ENCODE measurements at places on chromosomes 12 and 14.

- DNase-seq: no peak
These were observed 16.0 kb downstream of the PDE1B start for GRCh38 chr12:54565310-54565985.

GRCh38 chr14:75454963-75455546 lies 27.2 kb downstream of the JDP2 start:
- DNase-seq: no peak

DNA sequence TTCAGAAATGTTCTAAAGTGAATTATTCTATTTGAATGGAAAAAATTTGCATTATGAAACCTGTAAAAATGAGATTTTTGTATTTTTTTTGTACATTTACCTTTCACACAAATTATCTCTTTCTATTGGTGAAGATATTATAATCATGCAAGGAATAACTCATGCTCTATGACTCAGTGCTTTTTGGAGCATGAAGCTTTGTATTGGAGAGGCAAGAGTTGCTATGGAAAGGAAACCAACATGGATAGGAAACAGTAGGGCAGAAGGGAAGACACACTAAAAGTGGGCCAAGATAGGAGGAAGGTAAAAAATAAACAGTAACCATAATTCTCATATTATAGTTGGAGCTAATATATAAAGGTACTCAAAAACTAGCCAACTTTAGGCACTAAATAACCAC lies 79.0 kb downstream of the PLCZ1 start:
- DNase-seq: no peak

DNA sequence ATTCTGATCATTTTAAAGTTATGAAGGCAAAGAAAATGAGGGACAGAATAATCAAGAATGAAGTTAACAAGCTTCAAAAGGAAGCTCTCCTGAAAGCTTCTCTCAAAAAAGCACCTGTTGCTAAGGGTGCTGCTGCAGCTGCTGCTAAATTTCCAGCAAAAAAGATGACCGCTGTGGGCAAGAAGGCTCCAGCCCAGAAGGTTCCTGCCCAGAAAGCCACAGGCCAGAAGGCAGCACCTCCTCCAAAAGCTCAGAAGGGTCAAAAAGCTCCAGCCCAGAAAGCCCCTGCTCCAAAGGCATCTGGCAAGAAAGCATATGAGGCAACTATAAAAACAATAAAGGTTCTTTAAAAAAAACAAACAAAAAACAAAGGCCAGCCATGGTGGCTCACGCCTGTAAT lies 52.7 kb upstream of the NR2C1 start:
- DNase-seq: peak; percentile 8

- DNase-seq: no peak
These were observed 245.0 kb downstream of the RGS6 start for GRCh38 chr14:72177251-72177650.

GRCh38 chr12:94046626-94047410 lies 101.6 kb upstream of the PLXNC1 start:
- DNase-seq: no peak

DNA sequence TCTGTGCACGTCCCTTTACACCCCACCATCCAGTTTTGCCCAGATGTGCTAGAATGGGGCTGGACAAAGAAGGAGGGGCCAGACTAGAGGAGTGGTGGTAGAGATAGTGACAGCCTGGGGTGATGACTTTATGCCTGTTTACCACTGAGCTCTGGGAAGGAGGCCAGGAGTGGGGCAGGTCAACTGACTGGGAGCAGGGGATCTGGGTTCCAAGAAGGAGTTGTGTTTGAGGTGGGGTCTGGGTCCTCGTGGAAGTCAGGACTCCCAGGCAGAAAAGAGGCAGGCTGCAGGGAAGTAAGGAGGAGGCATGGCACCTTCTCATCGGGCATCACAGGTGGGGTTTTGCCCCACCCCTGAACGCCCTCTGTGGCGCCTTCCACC lies 315 bp downstream of the LTB4R2 start:
- DNase-seq: no peak

GRCh38 chr12:90342081-90342480 lies 612.9 kb downstream of the CCER1 start:
- no peak for DNase-seq

GRCh38 chr14:96168581-96168980 lies 36.1 kb upstream of the BDKRB2 start:
- no peak for DNase-seq

DNA sequence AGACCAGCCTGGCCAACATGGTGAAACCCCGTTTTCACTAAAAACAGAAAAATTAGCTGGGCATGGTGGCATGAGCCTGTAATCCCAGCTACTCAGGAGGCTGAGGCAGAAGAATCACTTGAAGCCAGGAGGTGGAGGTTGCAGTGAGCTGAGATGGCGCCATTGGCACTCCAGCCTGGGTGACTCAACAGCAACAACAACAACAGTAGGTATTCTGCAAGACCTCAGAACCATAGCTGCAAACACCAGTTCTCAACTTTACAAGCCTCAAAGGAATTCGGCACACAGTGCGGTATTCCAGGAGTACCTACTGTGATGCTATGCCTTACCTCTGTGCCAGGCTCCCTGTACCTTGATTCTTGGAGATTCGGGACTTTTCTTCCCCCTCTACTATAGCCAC lies 15.8 kb downstream of the FOXN3 start:
- no peak for DNase-seq

GRCh38 chr14:23550812-23551265 lies 726 bp downstream of the ZFHX2 start:
- no peak for DNase-seq

GRCh38 chr12:28909291-28909690 lies 239.8 kb upstream of the FAR2 start:
- DNase-seq: no peak

DNA sequence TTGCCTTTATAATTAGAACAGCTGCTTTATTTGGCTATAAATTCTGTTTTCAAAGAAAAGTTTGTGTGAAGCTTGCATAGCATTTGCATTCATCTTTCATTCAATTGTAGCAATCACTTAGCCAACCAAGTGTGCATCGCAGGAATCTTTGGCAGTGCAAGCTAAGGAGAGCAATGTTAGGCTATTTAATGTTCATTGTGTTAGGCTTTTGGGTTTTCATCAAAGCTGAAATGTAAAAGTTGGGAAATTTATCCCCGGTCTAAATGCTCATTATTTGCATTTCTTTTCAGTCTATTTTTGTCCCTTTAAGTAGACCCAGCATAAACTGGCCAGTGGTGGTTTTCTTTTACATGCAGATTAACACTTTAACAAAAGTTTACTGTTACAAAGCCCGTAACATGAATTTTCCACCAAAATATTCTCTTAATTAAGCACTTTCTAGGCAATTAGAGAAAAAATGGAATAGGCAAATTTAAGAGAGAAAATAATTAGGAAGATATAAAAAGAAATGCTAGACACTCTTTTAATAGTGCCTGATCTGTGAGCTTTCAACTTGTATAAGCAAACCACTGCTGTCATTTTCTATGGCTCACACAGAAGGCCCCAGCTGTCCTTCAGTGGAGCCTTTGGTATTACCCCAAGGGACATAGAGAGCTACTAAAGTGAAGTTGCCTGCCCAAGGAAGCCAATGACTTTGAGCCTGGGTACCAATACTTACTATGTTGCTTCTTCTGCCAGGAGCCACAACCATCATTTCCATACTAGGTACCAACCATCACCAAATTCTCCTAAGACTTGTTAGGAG lies 898.9 kb upstream of the SEL1L start:
- DNase-seq: no peak
